Liver (tissue), 10 donors: ENCODE measurements at places on chromosomes 6 and 20. TPM values are rescaled to one million over a fixed set of nuclear protein-coding genes. Genes with fewer than 3 reads are reported as not detected.

The HLA-DRB5 gene
- total RNA-seq: 3.8 TPM

The MLN gene
- not detected for total RNA-seq

The ERVFRD-1 gene
- total RNA-seq: not detected

The TFAP2A gene
- total RNA-seq: 0.08 TPM

The KIF16B gene
- 19.7 TPM for total RNA-seq

GRCh38 chr6:38501931-38502330 lies 137.8 kb downstream of the BTBD9 start:
- no peak overlapping the region for H3K4me3 ChIP-seq
- no peaks in the 10 kb centered on the region for H3K4me1 ChIP-seq
- H3K27me3 ChIP-seq: no peaks in the 10 kb centered on the region
- no peaks in the 10 kb centered on the region for H3K36me3 ChIP-seq
- no peak overlapping the region for H3K27ac ChIP-seq

DNA sequence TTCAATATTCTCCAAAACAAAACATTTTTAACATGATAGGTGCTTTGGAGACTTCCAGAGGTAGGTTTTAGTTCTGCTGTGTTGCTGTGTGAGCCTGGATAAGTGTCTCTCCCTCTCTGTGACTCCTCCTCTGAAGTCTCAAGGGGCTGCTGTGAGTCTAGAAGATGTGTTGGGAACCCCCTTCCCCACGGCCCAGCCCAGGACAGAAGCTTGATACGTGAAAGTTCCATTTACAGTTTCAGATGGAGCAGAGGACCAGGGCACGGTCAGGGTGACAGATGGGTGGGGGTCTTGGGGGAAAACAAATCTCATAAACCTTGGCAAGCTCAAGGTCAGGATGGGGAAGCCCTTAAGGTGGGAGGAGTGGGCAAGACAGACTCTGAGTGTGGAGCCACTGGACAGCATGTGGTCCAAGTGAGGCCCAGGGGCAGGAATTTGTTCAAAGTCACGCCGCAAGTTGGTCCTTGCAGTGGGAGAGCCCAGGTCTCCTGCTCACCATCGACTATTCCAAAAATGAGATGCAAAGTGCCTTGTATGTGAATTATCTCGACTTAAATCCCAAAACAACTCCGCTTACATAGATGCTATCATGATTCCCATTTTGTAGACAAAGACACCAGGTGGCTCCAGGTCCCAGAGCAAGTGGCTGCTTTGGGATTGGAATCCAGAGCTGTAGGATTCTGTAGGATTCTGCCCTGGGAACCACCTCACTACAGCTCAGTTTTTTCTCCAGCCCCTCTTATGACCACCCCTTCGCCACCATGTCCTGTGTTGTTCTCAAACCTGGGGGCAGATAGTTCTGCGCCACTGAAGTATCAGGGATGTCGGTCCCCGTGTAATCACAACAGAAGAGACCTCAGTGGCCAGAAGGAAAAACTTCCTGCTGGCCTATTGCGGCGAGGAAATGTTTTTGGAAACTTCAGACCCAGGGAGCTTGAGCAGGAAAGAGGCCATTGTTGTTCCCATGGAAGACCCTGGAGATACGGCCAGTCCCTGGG lies 1.9 kb downstream of the TGM2 start:
- H3K36me3 ChIP-seq: peaks cover 9% of the 10 kb centered on the region
- peak overlapping the region; percentile 69 for H3K27ac ChIP-seq
- peaks cover 78% of the 10 kb centered on the region for H3K4me1 ChIP-seq

GRCh38 chr20:3847429-3847940 lies 851 bp downstream of the MAVS start:
- peak overlapping the region; percentile 82 for H3K4me3 ChIP-seq
- no peaks in the 10 kb centered on the region for H3K27me3 ChIP-seq
- peaks cover 14% of the 10 kb centered on the region for H3K4me1 ChIP-seq
- DNase-seq: no peak
- peak overlapping the region; percentile 87 for H3K27ac ChIP-seq
- no peaks in the 10 kb centered on the region for H3K36me3 ChIP-seq

GRCh38 chr6:66555082-66555481 lies 848.1 kb upstream of the EYS start:
- H3K4me3 ChIP-seq: no peak overlapping the region
- H3K27ac ChIP-seq: no peak overlapping the region
- H3K36me3 ChIP-seq: no peaks in the 10 kb centered on the region
- H3K27me3 ChIP-seq: no peaks in the 10 kb centered on the region

DNA sequence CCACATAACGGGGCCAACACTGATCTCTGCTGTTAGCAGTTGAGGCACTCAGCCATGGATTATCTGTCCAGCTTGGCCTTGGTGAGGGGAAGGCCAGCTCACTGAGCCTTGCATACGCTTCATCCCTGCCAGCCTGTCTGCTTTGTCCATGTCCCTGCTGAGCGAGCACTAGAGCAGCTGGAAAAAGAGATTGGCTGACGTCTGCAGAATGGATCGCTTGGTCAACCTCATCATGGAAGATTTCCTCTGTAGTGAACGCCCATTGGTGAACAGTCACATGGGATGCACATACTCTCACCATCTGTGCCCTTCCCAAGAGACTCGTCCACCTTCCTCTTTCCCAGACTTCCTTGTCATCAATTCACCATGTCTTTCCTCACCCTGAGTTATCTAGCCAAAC lies 26.9 kb downstream of the MUC22 start:
- no peak for DNase-seq
- H3K36me3 ChIP-seq: no peaks in the 10 kb centered on the region
- H3K4me3 ChIP-seq: no peak overlapping the region
- no peaks in the 10 kb centered on the region for H3K4me1 ChIP-seq
- H3K27me3 ChIP-seq: peaks cover 6% of the 10 kb centered on the region

GRCh38 chr6:71979911-71980310 lies 93.6 kb downstream of the RIMS1 start:
- H3K27me3 ChIP-seq: no peaks in the 10 kb centered on the region
- H3K36me3 ChIP-seq: no peaks in the 10 kb centered on the region
- H3K4me1 ChIP-seq: no peaks in the 10 kb centered on the region
- H3K4me3 ChIP-seq: no peak overlapping the region
- H3K27ac ChIP-seq: no peak overlapping the region

DNA sequence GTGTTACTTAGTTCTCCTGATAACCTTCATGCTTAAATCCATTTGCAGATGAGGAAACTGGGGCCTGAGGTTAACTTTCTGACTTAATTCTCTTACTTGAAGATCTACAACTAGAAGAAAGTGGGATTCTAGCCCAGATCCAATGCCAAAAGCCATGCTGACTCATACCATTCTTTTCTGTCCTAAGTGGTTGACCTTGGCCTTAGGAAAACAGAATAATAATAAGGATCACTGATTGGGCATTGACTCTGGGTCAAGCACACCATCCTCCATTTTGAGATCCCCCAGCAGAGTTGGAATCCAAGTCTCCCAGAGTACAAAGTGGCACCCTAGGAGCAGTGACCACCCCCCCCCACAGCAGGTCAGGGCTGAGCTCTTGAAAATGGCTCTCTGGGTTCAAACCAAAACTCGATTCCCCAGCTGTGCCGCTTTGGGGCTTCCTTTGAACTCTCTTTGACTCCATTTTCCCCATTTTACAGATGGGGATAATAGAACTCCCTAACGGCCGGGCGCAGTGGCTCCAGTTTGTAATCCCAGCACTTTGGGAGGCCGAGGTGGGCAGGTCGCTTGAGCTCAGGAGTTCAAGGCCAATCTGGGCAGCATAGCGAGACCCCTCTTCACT lies 12.8 kb upstream of the ZNF217 start:
- no peaks in the 10 kb centered on the region for H3K36me3 ChIP-seq
- no peak overlapping the region for H3K27ac ChIP-seq
- no peak for DNase-seq
- no peaks in the 10 kb centered on the region for H3K27me3 ChIP-seq

GRCh38 chr6:111658462-111659154 lies 52.9 kb upstream of the TRAF3IP2 start:
- no peaks in the 10 kb centered on the region for H3K36me3 ChIP-seq
- H3K4me1 ChIP-seq: peaks cover 34% of the 10 kb centered on the region
- no peaks in the 10 kb centered on the region for H3K27me3 ChIP-seq
- no peak overlapping the region for H3K4me3 ChIP-seq
- H3K27ac ChIP-seq: no peak overlapping the region

GRCh38 chr20:38111366-38112232 lies 53.5 kb downstream of the TGM2 start:
- no peaks in the 10 kb centered on the region for H3K36me3 ChIP-seq
- H3K4me3 ChIP-seq: no peak overlapping the region
- H3K27ac ChIP-seq: no peak overlapping the region

GRCh38 chr20:60172346-60172984 lies 214.2 kb downstream of the CDH26 start:
- H3K27ac ChIP-seq: no peak overlapping the region
- no peaks in the 10 kb centered on the region for H3K36me3 ChIP-seq
- no peak overlapping the region for H3K4me3 ChIP-seq
- no peaks in the 10 kb centered on the region for H3K27me3 ChIP-seq
- H3K4me1 ChIP-seq: no peaks in the 10 kb centered on the region
- no peak for DNase-seq

DNA sequence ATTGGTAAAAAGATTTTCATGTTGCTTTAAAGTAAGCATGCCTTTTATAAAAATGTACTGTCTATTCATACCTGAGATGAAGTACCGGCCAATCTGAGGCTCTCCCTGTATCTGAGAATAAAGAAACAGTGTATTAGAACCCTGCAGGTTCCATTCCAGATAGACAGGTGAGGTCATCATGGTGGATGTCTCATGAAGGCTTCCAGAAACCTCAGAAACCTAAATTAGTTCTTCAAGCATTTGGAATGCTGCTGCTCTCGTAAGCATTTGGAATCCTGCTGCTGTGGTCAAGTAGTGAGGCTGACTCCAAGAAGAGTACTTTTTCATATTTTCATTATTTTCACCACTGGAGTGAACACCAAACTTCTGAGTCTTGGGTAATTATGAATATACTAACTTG lies 642.3 kb downstream of the MAFB start:
- H3K27me3 ChIP-seq: no peaks in the 10 kb centered on the region
- H3K36me3 ChIP-seq: no peaks in the 10 kb centered on the region
- H3K4me3 ChIP-seq: no peak overlapping the region
- H3K27ac ChIP-seq: no peak overlapping the region
- no peak for DNase-seq

- no peak for DNase-seq
- H3K4me3 ChIP-seq: no peak overlapping the region
- no peaks in the 10 kb centered on the region for H3K27me3 ChIP-seq
- peaks cover 6% of the 10 kb centered on the region for H3K4me1 ChIP-seq
- H3K36me3 ChIP-seq: no peaks in the 10 kb centered on the region
- H3K27ac ChIP-seq: peak overlapping the region; percentile 93
Measured at GRCh38 chr6:106702046-106702445, 72.7 kb downstream of the QRSL1 start.

DNA sequence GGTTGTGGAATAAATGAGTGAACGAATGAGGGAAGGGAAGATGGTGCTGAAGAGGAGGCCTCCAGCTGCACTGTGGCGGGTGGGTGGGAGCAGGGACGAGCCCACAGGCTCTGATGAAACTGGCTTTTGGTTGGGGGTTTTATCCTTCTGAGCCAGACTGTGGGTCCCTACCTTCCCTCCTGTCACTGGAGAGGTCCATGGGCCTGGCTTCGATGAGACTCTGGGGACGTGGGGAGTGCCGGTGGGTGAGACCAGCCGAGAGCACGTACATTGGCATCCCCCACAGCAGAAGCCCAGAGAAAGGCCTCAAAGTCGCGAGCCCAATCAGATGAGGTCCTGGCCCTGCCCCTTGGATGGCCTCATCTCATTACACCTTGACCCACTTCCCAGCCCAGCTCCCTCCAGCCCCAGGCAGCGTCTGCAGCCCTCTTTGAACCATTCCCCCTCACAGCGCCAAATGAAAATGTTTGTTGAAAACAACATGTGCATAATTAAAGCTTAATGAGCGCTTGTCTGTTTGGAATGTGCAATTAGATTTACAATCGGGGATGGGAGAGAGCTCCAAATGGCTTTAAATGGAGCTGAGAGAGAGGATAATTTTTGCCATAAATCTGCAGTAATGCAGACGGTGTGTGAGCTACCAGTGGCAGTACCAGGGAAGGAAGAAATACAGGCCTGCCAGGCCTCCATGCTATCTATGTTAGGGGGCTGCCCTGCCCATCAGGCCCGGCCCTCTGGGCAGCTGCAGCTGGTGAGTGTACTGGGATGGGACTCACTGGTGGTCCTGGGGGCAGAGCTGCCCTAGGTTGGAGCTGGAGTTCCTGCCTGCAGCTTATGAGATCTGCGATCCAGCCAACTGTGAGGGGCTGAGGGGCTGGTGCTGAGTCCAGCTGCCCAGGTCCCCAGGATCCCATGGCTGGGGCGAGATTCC lies 47.2 kb downstream of the TOX2 start:
- DNase-seq: no peak
- peaks cover 15% of the 10 kb centered on the region for H3K4me1 ChIP-seq
- no peak overlapping the region for H3K27ac ChIP-seq

DNA sequence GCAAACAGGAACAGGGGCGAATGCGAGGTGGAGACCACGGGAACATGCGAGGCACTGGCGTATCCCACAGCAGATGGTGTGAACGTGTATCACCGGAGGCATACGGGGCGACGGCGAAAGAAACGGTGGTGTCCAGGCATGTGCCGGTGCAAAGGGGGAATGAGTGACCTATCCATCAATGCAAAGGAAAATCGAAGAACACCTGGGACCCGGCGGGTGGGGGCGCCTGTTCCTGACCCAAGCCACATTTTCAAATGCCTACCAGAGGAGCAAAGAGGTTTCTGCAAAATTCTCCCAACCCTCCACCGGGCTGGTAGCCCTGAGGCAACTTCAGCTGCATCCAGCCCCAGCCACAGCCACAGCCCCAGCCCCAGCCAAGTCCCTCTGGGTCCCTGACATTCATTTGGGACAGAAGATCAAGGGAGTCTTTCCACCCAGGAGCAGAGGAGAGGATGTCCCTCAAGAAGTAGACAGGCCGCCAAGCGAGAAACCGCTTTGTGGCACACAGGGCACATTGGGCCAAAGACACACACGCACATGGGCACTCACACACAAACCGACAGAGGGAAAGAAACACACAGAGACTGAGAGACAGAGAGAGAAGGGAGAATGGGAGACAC lies 164.0 kb upstream of the ZNF337 start:
- no peak for DNase-seq
- peaks cover 26% of the 10 kb centered on the region for H3K4me1 ChIP-seq
- peaks cover 2% of the 10 kb centered on the region for H3K27me3 ChIP-seq
- H3K4me3 ChIP-seq: no peak overlapping the region
- no peak overlapping the region for H3K27ac ChIP-seq

DNA sequence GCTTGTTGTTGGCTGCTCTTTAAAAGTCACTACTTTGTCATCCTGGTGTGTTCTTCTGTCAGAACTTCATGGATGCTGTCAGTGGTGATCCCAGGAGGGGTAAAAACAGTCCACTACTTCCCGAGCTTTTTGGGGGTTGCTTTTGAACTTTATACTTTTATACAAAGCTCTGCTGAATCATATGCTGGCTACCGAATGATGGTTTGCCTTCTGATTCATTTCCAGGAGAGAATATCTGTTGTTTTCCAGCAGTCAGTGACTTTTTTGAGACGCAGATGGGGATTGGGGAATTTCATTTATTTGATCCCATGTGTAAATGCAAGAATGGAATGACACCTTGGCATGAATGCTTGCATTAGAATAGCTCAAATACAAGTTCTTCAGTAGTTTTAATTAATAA lies 32.7 kb upstream of the COL10A1 start:
- no peak for DNase-seq
- no peaks in the 10 kb centered on the region for H3K27me3 ChIP-seq
- no peak overlapping the region for H3K4me3 ChIP-seq

DNA sequence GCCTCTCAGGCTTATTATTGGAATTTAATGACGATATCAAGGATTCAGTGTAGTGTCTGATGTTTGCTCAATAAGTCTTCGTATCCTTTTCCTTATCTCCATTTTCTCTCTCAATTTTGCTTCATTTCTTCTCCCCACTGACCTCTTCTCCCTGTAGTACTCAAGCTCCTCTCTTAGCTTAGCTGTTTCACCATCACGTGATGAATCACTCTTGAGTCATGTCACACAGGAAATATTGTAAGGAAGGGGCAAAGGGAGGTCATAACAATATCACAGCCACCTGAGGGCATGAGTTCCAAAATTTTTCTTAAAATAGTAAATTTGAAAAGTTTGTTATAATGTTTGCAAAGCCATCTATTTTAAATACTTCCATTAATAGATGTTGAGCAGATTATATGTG lies 392.2 kb upstream of the MARCKS start:
- H3K27me3 ChIP-seq: no peaks in the 10 kb centered on the region
- H3K4me1 ChIP-seq: no peaks in the 10 kb centered on the region
